ENCODE measurements at places on chromosomes 2 and 18. TPM values are rescaled to one million over a fixed set of nuclear protein-coding genes. Genes with fewer than 3 reads are reported as not detected.

DNA sequence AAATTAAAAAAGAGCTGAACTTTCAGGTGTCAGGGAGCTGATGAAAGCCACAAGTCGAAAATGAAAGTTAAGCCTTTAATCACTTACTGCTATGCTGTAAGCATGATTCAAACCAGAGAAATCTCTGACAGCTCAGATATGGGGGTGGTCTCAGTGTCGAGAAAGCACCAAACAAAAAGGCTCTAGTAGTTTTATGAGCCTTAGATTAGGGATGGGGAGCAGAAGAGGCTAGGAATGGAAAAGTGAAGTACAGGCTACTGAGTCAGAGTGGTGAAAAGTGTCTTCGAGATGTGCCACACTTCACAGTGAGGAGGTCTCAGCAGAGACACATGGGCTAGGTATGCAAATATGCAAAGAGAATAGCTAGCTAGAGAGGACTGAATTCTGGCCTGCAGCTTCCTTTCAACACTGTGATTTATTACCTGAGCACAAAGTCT lies 482.2 kb downstream of the SPAG16 start:
- peak; percentile 34 for DNase-seq

Gene VAMP5
- 5.6 TPM for total RNA-seq

Gene PTPRM
- total RNA-seq: 103 TPM

- no peak for DNase-seq
These were observed 241.3 kb upstream of the UBE2E3 start for GRCh38 chr2:180739070-180739469.

Gene THUMPD2
- 6.9 TPM for total RNA-seq

- no peak for DNase-seq
These were observed 118.9 kb upstream of the OTOS start for GRCh38 chr2:240259201-240259923.

All from renal cortical epithelial cell (primary cell).